Tongue (tissue), 3 donors: ENCODE measurements at places on chromosomes 3 and 15.

DNA sequence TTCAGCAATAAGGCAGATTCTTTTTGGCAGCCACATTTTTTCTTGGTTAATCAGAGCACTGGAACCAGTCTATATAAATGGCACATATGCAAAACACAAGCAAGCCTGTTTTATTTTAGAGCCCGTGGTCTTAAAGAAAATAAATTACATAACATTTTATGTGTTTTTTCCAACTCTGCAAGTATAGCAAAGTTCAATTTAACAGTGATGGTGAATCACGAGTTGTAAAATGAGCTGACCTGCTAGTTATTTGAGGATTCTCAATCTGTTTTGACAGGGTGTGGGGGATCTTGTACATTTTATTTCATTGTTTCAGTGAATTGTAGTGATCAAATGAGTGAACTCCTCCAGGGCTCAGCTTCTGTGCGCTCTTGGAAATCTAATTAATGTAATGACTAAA, 2.7 kb downstream of the ARHGEF26 start:
- peak; percentile 12 for DNase-seq

- DNase-seq, result peak; percentile 10
Measured at GRCh38 chr3:132009241-132009640, 25.6 kb downstream of the CPNE4 start.

GRCh38 chr3:128319741-128320141, 146.9 kb downstream of the DNAJB8 start:
- no peak for DNase-seq

GRCh38 chr3:111972891-111973290, 5.9 kb upstream of the ABHD10 start:
- no peak for DNase-seq

DNA sequence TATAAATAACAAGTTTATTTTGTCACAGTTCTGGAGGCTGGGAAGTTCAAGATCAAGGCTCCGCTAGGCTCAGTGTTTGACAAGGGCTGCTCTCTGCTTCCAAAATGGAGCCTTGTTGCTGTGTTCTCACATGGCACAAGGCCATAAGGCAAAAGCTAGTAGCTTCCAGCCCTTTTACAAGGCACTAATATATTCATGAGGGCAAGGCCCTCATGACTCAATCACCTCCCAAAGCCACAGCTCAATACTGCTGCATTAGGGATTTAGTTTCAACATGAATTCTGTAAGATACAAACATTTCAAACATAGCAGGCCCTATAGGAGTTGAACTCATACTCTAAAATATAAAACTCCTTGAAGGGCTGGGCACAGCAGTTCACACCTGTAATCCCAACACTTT, 30.2 kb downstream of the ZBTB11 start:
- no peak for DNase-seq

GRCh38 chr3:16528106-16528505, 14.6 kb upstream of the RFTN1 start:
- peak; percentile 19 for DNase-seq

GRCh38 chr3:13119471-13120220, 46.4 kb upstream of the IQSEC1 start:
- no peak for DNase-seq

- DNase-seq, result no peak
Measured at GRCh38 chr3:86388820-86389219, 602.1 kb downstream of the VGLL3 start.

- DNase-seq, result no peak
Measured at GRCh38 chr3:87997298-87997697, 61.5 kb downstream of the CGGBP1 start.

GRCh38 chr3:118433825-118434224, 600.8 kb downstream of the IGSF11 start:
- no peak for DNase-seq

DNA sequence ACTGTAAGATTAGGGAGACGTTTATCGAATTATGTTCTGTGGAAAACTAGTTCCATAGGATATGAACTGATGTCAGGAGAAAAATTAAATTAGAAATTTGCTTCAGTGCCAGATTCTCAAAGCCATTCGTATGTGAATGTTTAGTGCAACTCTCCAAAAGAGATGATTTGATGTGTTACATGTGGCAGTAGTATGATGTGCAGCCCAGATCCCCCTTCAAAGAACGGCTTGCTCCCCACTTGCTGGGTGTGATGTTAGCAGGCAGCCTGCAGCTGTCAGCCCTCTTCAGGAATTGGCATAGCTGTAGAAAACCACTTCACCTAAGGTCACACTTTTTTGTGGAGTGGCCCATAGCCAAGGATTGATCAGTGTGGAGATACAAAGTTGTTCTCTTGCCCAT, 127.0 kb upstream of the CCDC54 start:
- DNase-seq, result peak; percentile 32

GRCh38 chr15:82058517-82059204, 12.8 kb upstream of the MEX3B start:
- DNase-seq, result no peak

- no peak for DNase-seq
Measured at GRCh38 chr15:77901921-77902750, 175.4 kb downstream of the TBC1D2B start.

- DNase-seq, result peak; percentile 43
Measured at GRCh38 chr3:140540262-140540661, 137.6 kb upstream of the TRIM42 start.

GRCh38 chr15:56249092-56249491, 5.4 kb upstream of the RFX7 start:
- DNase-seq, result peak; percentile 47

DNA sequence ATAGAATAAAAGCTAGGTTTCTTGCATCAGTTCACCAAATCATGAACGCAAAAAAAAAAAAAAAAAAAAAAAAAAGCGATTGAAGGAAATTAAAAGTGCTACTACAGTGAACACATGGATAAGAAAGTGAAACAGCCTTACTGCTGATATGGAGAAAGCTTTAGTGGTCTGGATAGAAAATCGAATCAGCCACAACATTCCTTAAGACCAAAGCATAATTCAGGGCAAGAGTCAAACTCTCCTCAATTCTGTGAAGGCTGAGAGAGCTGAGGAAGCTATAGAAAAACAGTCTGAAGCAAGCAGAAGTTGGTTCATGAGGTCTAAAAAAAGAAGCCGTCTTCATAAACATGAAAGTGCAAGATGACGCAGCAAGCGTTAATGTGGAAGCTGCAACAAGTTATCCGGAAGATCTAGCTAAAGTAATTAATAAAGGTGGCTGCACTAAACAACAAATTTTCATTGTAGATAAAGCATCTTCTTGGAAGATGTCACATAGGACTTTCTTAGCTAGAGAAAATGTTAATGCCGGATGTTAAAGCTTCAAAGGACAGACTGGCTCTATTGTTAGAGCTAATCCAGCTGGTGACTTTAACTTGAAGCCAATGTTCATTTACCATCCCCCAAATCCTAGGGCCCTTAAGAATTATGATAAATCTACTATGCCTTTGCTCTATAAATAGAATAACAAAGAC, 19.2 kb downstream of the P3H2 start:
- peak; percentile 38 for DNase-seq

DNA sequence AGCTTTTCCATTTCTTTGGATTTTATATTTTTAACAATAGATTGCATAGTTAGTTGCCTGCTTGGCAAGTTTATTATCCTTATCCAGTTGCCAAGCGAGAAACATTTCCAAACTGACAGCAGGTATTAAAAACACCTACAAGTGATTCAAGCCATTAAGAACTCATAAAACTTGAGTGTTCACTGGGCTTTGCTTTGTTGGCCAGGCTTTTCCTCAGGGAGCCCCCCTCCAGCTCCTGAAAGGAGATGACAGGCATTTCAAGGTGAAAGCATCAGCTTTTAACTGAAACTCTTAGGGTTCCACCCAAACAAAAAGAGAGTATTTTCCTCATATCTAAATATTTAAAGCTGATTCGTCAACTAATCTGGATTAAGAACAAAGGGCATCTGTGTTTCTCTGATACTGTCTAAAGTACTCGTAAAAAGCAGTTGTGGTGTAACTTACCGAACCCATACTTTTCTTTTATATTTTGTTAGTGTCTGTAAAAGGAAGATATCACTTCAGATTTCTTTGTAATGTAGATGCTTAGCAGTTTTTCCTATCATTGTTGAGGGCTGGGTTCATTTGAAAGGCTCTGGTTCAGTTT, 363.4 kb downstream of the OTOL1 start:
- DNase-seq, result no peak

GRCh38 chr3:126309165-126309564, 48.0 kb downstream of the KLF15 start:
- no peak for DNase-seq

- no peak for DNase-seq
Measured at GRCh38 chr3:105199217-105199616, 167.5 kb upstream of the ALCAM start.

- no peak for DNase-seq
Measured at GRCh38 chr3:152843955-152844354, 9.0 kb downstream of the P2RY1 start.

DNA sequence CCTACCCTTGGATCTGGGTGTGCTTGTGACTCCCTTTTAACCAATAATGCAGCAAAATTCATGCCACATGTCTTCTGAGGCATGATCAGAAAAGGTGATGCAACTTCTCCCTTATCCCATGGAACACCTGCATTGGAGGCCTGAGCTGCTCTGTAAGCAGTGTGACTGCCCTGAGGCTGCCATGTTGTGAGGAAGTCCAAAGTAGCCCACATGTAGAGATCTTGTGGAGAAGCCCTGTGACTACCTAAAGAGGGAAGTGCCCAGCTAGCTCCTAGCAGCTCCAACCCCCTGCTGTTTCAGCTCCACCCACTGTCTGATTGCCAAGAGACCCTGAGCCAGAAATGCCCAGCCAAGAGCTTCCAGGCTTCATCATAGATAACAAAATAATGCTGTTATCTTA, 6.4 kb upstream of the NR1D2 start:
- DNase-seq, result no peak

GRCh38 chr15:89660556-89660955, 5.3 kb upstream of the KIF7 start:
- DNase-seq, result no peak
